ENCODE measurements at places on chromosomes 2 and 18.

DNA sequence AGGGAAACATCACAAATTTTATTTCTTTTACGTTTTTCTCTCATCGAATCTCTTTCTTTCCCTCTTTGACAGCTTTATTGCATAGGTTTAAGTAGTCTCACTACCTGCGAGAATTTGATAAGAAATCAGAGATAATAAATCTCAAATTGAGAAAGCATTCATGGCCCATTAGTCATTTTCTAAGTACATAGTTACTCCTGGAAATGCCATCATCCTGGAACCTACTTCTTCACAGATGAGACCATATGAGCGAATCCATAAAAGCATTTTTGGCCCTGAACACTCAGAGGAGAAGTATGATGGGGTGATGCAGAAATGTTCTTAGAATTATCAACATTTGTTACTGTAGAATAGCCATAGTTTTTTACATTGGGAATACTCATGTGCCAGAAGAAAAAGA is 138.0 kb upstream of the ARHGAP28 start:
- no peak for DNase-seq

DNA sequence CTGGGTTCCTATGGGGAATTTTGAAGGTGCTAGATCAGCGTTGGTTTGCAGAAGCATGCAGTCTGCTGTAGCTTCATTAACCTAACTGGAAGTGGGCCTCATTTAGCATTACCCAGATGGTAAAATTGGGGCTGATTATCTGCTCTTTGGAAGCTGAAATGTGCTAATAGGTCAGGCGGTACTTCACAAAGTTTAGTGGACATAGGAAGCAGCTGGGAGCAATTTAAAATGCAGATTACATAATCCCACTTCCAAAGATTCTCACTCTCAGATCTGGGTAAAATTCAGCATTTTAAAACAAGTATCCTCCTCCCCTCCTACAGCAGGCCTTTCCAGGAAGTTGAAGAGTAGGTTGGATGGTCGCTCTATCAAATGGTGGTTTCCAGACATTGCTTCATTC is 907.0 kb downstream of the CPS1 start:
- DNase-seq: no peak

GRCh38 chr18:22503803-22504202 is 86.1 kb upstream of the CTAGE1 start:
- DNase-seq: peak; percentile 90

DNA sequence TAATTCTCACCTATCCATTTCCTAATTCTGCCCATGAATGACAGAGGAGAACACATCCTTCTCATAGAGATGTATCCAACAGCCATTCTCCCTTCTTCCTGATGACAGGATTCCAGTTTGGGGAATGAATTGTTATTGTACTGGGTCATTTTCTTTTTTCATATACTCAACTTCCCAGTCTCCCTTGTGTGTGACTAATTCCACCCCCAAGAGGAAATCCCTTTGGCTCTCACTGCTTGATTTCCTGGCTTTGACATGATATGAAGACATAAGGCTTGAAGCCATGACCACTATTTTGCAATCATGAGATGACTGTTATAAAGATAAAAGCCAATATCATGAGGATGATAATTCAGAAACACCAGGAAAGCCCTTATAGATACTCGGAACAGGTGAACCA is 384.7 kb upstream of the ACVR2A start:
- peak; percentile 55 for DNase-seq

DNA sequence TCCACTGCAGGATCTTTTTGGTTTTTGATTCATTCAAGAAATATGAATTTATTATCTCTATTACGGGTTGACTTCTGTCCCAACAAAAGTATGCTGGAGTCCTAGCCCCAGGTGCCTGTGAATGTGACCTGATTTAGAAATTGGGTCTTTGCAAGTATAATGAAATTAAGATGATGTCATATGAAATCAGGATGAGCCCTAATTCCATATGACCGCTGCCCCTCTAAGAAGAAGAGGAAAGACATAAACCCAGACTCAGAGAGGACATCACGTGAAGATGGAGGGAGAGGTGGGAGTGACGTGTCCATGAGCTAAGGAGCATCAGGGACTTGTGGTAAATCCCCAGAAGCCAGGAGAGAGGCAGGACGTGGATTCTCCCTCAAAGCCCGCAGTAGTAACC is 287.1 kb downstream of the LPIN1 start:
- no peak for DNase-seq

DNA sequence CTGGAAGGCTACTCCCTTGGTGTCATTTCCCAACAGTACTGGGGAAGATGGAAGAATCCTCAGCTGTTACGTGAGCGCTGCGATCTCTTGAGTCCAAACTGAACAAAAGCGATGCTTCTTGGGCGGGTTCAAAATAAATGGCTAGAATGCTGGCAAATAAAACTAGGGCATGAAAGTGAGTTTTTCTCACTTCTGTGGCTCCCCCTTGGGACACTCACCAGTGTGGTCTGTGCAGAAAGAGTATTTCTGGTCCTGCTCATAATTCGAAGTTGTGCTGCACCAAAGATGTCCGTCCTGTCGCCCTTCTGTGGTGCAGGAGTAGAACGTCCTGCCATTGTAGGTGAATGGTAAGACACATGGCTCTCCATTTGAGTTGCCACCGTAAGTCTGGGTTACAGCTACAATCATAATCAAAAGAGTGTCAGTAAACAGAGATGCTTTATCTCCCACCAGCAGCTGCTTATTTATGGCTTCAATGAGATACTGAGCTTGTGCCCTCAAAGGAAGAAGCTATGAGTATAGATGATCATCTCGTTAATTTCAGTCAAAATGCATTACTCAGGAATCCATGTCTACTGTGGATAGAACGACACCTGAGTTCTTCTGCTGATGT is 11.8 kb downstream of the FN1 start:
- no peak for DNase-seq

DNA sequence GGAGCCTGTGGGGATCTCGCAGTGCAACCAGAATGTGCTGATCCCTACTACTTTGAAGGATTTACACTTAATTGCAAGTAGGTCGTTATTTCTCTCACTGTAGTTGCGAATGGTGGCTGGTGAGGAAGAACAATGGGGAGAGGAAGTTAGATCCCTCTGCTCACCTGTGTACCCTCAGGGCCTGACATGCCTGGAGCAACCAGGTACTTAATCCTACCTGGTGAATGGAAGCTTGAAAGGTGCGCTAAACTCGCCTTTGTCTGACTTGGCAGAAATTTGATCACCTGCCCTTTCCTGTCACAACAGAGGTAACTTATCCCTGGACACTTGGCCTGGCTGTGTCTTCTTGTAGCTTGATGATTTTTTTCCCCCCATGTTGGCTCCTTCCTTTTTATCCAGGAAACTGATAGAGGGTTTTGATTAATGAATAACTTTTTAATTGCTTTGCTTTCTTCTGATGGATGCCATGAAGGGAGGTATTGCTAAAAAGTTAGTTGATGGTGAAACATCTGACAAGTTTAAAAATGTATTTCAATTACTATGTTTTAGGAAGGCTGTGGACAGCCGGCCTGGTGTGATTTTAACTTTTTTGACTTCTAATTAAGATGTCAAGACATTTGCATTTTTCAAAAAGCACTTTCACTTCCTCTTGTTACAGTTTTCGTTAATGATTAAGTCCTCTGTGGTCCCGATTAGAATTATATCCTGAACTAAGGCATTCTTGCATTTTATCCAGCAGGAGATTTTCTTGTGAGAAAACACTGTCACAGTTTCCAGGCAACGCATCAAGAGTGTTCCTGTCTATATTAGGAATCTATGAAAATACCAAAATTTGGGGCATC is 9.2 kb downstream of the SGPP2 start:
- no peak for DNase-seq
